ENCODE measurements at places on chromosomes 12 and 14.
A peak's percentile ranks its signal among the peaks of the same experiment; 100 is the strongest.

DNA sequence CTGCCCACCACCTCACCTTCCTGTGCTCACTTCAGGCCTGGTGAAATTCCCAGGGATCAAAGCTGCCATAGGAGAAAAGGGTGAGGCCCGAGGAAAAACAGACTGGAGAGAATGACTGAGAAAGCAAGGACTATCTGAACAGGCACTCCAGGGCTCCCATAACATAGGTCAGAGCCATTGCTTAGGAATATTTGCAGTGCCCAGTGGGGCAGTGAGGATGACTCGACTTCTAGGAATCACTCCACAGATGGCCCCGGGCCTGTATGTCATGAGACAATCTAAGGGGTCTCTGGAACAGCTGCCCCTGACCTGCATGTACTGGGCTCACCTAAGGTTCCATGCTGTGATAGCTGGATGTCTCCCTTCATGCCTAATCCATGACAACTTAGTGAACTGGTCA is 51.6 kb downstream of the GPHB5 start:
- no peak for DNase-seq

GRCh38 chr14:49106741-49107667 is 479.2 kb downstream of the RPS29 start:
- DNase-seq = no peak

DNA sequence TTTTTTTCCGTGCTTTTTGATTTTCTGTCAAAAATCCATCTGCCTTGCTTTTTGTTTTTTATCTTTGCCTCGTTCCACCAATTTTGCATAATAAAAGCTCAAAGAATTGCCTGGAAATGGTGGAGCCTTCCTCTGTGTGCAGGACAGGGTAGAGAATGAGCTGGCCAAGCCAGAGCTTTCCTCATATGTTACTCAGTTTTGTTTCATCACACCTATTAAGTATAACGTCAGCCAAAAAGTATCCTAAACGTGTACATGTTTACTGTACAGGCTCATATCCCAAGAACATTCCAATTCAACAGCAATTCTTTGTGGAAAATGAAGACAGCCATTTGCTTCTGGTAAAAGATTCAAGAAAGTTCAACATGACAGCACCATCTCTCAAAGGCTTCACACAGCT is 191.2 kb upstream of the LMNTD1 start:
- no peak for DNase-seq

GRCh38 chr12:123983822-123984485 is 10.9 kb downstream of the ZNF664 start:
- DNase-seq = peak; percentile 36

DNA sequence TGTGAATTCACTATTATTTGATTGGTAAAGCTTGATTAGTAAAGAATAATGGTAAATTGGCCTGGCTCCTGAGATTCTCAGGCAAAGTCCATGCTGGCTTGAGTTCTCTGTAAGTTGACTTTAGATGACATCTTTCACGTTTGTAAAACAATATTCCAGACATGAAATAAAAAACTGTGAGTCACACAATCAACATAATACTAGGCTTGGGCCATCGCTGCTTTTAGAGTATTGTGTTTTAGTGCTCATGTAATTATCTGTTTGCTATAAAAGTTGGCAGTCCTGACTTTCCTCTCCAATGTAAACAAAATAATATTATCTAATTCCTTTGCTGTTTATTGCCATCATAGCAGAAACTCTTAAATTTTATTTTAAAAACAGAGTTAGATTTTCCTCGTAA is 3.9 kb upstream of the TBC1D30 start:
- no peak for DNase-seq

DNA sequence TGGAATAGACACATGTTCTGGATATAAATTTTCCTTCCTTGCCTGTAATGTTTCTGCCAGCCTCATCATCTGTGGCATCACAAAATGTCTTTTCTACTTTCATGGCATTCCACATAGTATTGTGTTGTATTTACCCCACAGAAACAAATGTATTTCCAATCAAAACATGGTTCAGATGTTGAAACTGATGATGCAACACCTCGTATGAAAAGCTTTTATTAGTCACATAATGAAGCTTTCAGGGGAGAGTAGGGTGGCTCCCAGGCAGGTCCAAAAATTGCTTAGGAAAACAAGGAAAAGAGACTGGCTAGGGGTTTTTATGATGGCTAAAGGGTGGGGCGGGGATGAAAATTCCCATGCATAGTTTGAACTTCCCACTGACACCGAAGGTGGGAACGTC is 29.1 kb upstream of the ZNF641 start:
- DNase-seq = no peak

DNA sequence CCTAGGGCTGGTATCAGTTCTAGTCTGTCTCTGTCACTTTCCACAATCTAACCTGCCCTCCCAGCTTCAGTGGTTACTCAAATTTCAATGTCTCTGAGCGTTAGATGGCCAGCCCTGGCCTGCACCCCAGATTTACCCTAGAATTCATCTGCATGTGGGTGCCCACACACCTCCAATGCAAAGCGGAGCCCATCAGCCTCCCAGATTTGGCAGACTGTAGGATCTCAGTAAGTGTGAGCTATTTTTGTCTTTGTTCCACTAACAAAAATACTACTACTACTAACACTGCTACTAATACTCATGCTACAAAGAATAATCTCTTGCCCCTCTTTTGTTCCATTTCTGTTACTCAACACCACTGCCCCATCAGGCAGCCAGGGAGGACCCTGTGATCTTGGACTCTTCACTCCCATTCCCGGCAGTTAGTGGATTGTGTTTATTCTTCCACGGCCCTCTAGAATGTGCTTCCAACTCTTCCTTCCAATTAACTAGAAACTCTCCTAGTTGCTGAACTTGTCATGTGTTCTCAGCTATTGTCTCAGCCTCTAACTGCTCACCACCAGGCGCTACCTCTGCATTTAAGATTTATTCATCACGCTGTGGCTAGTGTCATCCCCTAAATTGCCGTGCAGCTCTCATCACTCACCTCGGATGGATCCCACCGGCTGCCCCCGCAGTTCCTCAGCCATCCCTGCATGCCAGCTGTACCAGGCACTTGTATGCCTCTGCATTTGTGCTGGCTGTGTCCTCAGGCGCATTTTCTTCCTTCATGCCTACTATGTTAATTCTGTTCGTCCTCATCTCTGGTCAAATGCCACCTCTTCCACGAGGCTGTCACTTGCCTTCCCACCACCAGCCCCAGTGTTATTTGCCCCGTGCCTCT is 150.6 kb upstream of the HIF1A start:
- no peak for DNase-seq

DNA sequence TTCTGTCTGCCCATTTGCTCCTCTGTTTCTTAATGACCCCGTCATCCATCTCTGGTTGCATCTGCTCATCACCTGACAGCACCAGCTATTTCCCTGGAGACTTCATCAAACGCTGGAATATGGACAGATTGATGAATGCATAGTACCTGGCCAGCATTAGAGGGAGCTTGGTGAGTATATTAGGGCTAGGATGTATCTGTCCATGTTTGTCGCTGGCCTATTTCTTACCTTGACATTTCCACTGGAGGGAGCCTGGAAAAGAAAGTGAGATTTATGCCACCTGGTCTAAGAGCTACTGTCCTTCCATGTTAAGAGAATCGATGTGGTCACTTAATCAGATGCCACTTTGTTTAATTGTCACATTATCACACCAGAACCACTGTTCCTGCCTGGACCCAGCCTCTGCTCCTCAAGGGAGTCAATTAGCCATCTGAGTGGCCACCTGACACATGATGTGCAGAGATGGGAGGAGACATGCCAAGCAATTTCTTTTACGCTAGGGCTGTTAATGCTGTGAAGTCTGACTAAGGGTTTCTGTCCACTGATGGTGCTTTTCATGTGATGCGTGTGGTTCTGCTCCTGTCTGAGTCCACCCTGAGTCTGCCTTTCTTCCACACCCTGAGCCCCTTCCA is 75.3 kb upstream of the SFSWAP start:
- peak; percentile 1 for DNase-seq

- no peak for DNase-seq
Measured at GRCh38 chr14:63182968-63183367, 21.3 kb upstream of the RHOJ start.

DNA sequence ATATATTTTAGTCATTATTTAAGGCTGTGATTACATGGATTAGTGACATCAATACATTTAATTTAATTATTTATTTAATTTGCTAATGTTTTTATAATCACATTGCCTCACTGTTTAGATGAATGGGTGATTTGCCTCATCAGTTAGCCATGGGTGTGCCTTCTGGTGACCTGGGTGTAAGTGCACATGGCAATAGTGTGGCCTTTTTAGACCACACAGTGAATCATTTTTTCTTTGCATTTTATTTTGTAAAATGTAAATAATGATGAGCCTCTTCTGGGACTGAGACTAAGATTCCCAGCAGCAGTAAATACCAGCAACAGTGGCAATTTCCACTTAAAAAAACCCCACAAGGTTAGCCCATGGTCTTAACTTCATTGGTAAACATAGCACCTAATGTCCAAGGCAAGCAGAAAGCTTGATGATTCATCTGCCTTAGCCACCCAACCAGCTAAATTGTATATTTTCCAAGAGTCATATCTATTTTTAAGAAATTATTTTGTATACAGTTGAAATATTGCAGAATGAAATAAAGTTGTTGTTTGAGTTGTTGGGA is 235.9 kb upstream of the NOVA1 start:
- DNase-seq = no peak

GRCh38 chr14:60753264-60754119 is 18.9 kb downstream of the MNAT1 start:
- no peak for DNase-seq

GRCh38 chr12:47082796-47083621 is 3.2 kb upstream of the AMIGO2 start:
- DNase-seq = peak; percentile 63

GRCh38 chr12:124276337-124276736 is 18.6 kb upstream of the RFLNA start:
- no peak for DNase-seq

- DNase-seq = no peak
Measured at GRCh38 chr12:63945777-63946176, 101.3 kb downstream of the SRGAP1 start.

GRCh38 chr12:93922583-93923006 is 225.8 kb upstream of the PLXNC1 start:
- DNase-seq = no peak

DNA sequence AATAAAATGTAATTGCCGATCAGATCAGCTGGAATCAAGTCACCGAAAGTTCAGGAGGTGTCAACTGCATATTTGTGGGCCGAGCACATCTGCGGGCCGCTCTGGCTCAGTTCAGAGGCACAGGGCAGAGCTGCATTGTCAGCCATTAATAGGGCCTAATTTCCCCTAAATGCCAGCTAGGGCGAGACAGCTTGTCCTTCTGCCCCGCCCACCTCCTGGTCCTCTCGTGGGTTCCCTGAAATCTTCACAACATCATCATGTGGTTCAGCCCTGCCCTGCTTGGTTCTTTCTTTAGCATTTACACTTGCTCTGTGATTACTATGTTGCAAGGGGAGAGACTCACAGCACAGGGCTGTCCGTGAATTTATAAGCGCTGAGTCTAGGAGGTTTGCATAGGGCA is 148.9 kb downstream of the CHST11 start:
- peak; percentile 41 for DNase-seq

GRCh38 chr14:61103541-61104339 is 122.7 kb downstream of the SLC38A6 start:
- peak; percentile 98 for DNase-seq

DNA sequence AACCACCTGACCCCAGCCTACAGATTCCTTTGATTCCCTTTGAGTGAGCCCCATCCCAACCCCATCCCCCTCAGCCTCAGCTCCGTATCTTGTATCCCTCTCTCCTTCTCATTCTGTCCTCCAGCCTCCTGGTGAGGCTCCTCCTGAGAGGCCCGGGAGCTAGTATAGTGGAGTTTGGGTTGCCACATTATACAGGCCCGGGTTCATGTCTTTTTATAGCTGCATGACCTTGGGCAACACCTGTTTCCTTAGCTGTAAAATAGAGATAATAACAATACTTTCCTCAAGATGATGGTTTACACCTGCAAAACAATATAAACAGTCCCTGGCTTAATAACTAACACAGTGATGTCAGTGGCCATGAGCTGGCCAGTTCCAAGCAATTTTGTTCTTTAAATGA is 89.8 kb downstream of the STAB2 start:
- DNase-seq = no peak

DNA sequence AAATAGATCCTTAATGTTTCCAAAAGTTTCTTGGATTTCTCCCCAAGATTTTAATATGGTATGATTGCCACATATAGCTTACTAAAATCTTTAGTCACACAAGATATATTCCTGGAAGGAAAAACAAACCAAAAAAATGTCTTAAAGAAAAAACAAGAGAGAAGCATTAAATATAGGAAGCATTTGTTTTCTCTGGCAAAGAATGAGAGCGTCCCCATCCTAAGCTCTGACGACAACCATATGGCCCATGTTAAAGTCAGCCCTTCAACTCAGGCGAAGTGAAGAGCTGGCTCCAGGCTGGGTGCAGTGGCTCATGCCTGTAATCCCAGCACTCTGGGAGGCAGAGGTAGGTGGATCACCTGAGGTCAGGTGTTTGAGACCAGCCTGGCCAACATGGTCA is 35.6 kb downstream of the GCH1 start:
- DNase-seq = no peak

DNA sequence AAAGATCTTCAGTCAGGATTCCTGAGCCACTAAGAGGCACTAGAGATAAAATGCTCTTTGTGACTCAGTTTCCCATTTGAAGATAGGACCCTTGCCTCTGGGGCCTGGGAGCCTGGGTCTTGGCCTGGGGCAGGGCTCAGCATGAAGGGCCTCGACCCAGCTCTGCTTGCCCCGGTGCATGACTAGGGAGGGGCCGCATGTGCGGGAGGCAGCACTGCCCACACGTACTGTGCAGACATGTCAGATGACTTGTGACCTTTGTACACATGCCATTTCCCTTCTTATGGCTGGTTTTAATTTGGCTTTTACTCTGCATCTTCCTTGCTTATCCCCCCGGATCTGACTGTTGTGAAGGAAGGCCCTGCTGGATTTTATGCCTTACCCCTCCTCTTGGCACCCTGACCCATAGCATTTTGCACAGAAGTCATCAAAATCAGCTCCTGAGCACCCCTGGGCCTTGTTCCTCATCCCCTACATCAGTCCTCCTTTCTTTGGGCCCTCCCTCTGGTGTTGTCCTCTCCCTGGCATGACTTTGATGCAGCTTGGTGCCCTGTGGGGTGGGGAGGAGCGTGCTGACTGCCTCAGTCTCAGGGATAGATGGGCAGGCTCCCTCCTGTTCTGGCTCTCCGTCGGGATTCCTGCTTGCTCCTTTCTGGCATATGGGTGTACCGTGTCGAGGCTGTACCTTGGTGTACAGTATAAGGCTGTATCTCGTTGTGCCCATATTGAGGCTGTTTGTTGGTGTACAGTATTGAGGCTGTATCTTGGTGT is 4.4 kb downstream of the CLSTN3 start:
- no peak for DNase-seq

- peak; percentile 88 for DNase-seq
Measured at GRCh38 chr12:124740691-124741137, 123.0 kb downstream of the SCARB1 start.

GRCh38 chr14:104935026-104935650 is 10.5 kb downstream of the PLD4 start:
- no peak for DNase-seq
